ENCODE measurements at places on chromosomes 3 and 15.

- no peak for DNase-seq
Measured at GRCh38 chr3:188594139-188594538, 440.2 kb downstream of the LPP start.

DNA sequence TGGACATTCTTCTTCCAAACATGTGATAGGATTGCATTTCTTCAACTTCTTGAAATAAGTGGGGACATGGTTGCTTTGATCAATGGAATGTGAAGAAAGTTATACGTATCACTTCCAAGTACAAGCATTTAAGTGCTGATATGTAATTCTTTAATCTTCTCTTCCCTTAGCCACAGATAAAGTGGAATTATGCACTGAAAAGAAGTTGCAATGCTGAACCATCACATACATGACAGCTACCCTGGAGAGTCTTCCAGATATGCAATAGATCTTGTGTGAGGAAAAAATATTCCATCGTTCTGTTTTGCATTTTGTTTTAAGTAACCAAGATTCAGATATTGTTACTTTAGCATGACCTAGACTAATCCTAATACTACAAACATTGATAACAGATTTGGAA is 674.3 kb downstream of the NSUN3 start:
- no peak for DNase-seq

DNA sequence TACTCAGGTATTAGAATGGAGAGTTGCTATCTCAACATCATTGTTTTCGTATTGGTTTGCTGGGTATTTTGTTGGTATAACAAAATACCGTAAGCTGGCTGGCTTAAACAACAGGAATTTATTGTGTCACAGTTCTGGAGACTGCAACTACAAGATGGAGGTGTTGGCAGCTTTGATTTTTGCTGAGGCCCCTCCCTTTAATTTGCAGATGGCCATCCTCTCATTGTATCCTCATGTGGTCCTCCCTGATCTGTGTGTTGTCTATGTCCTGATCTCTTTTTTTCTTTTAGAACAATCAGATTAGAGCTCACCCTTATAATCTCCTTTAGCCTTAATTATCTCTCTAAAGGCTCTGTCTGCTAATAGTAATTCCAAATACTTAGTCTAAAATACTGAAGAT is 299.8 kb upstream of the GOLIM4 start:
- no peak for DNase-seq

DNA sequence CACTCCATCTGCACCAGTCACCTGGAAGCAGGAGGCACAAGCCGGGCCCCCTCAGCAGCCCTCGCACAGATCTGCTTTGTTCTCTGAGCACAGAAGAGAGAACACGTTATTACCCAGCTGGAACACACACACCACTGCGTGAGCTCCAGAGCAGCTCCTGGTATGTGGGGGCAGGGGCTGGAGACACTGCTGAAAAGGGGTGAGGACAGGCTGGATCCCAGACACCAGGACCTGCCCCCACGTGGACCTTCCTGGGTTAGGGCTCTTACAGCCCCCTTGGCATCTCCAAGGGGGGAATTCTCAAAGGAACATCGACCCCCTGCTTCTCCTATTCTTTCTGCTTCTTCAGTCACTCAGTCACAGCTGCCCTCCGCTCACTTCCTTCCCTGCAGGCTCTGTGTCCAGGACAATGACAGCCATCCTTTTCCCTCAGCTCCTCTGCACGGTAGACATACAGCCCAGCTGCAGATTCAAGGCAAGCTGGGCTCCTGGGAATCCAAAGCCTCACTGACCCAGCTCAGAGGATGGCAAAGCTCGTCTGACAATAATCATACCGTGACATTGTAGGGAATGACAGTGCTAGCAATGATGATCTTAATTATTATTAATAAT is 33.7 kb downstream of the PRR20G start:
- DNase-seq: no peak

DNA sequence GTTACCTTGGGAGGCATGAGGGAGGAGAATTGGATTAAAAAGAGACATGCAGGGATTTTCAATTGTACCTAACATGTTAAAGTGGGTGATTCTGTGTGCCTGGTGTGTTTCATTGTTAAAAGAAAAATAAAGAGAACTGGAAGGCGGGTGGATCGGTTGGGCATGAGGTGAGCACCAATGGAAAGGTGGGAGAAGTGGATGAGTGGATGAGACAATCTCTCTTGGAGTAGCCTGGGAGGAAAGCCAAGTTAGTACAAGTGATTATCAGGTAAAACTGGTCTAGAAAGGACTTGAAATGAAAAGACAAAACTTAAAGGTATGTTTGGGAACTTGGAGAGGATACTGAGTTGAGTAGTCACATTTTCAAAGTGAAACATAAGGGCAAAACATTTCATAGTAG is 12.1 kb downstream of the VEPH1 start:
- DNase-seq: no peak

DNA sequence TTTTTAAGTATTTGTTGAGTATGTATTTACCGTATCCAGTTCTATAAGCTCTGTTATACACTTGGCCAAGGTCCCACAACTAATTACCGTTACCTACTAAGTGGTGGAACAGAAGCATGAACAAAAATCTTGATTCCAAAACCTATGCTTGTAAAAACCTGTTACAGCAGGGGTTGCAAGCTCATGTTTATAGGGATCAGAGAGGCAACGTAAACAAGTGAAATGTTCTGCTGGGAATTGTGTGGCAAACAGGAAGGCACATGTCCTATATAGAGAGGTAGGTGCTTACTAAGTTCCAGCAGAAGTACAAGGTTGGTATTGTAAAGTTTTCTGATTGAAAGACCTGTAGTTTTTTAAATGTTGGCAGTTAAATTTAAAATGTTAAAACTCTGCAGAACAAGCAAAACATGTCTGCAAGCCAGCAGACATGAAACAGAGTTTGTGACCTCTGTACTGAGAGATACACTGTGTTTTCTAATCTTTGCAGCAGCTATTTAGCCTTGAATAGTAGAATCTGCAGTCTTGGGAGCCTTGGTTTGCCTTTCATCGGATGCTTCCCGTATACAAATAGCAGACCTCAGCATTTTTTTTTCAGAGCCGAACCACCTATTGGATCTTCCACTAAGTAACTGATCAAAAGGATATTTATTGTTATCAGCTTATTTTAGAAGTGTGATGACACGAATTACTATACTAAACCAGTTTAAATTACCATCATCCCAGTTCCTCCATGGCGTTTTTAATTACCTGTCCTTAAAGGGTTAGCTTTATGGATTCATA is 11.4 kb downstream of the IREB2 start:
- DNase-seq: no peak

DNA sequence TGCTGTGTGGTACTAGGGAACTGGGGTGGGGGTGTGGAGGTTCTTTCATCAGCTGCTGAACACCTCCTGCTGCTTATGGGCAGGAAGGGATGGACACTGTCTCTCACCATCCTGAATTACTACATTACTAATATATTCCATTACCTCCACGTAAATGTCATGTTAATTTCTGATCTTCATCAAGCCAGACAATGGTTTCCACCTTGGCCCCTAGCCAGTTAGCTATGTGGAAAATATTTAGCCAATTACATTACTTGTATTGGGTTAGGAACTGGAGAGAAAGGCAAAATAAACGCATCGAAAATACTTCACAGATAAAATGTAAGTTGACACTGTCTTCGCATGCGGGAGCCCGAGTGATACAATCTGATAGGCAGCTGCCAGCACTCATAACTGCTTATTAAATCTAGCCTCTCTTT is 95.1 kb downstream of the FOXP1 start:
- DNase-seq: no peak

DNA sequence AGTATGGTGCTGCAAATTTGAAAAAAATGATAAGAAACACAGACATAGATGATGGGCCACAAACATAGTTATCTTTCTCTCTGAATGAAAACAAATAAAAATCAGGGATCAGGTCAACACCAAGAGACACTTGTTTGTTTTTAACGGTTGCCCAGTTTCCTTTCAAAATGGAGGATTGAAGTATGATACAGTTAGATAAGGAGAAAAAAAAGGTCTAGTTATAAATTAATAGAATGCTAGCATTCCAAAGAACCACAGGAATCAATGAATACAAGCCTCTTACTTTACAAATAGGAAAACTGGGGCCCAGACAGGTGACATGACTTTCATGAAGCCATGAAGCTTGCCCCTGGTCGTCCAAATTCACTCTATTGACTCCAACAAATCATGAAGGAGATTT is 305.1 kb downstream of the ZNF621 start:
- DNase-seq: no peak

DNA sequence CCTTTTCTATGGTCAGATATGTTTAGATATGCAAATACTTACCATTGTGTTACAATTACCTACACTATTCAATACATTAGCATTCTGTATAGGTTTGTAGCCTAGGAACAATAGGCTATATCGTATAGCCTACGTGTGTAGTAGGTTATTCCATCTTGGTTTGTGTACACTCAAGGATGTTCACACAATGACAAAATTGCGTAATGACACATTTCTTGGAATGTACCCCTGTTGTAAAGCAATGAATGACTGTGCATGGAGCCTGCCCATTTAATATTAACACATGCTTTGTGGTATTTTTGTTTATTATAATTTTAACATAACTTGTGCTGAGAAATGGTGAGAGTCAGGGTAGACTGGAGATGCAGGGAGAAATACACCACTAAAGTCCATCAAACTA is 154.9 kb downstream of the LEKR1 start:
- no peak for DNase-seq

- no peak for DNase-seq
Measured at GRCh38 chr3:59809710-59810444, 760.1 kb upstream of the CFAP20DC start.

- no peak for DNase-seq
Measured at GRCh38 chr3:26558257-26558656, 64.3 kb upstream of the LRRC3B start.
